ENCODE measurements at places on chromosomes 7 and 10.

DNA sequence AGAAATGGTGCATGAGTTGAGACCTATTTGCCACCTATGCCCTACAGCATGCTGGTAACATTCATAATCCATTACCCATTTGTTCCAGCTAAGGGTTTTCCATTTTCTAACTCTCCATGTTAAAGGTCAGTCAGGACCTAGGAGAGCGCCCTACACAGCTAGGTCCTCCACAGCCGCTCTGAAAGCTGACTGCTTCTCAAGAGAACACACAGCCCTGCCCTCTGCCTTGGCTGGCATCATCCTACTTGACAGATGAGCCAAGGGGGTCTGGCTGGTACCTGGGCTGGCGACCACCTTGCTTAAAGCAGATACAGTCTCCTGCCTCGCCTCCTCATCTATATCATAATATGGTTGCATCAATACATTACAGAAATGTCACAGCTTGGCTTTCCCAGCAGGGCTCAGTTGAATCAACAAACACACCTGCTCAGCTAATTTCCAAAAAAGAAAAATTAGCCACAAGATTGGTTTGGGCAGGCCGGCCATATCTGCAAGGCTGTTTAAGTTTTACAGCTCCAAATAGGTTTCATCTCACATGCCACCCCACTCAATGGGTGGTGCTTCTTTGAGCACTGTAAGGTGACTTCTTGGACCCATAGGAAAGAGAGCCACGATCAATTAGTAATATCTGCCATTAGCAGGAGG lies 17.3 kb downstream of the TLL2 start:
- DNase-seq: no peak

DNA sequence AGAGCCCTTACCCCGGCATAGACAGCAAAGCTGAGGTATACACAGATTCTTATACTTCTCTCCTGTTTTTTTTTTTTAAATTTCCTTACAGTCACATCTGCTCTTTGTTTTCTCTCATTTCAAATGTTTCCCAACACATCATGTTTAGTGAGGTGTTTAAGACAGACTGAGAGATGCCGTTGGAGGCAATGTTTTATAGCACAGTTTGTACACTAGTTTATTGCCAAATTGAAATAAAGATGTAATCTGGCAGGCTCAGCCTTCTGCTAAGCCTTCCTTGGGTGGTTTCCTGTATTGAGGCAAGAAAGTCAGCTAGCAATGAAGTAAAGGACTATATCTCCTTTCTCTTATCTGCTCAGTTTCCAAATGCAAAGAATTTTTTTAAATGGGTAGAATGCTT lies 393.4 kb downstream of the SORCS1 start:
- no peak for DNase-seq

- no peak for DNase-seq
Observed at GRCh38 chr7:156179872-156180390, 367.7 kb upstream of the SHH start.

DNA sequence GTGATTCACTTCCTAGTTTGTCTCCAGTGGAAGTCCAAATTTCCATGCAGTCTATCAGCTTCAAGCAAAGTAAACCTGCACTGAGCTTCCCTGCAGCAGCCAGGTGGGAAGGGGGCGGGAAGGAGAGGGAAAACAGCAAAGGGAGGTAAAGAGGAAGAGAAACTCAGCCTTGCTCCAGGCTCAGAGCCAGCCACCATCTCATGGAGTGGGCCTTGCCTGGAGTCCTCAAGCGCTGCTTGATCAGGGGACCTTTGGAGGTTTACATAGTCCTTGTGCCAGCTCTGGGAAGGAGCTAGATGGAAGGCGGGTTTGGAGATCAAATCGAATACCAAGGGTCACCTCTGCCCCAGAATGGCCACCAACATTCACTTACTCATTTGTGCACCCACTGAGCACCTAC lies 7.4 kb downstream of the CRTAC1 start:
- no peak for DNase-seq

GRCh38 chr7:133053321-133053891 lies 28.5 kb downstream of the CHCHD3 start:
- DNase-seq: no peak

GRCh38 chr7:151818674-151819519 lies 58.0 kb downstream of the PRKAG2 start:
- DNase-seq: no peak

DNA sequence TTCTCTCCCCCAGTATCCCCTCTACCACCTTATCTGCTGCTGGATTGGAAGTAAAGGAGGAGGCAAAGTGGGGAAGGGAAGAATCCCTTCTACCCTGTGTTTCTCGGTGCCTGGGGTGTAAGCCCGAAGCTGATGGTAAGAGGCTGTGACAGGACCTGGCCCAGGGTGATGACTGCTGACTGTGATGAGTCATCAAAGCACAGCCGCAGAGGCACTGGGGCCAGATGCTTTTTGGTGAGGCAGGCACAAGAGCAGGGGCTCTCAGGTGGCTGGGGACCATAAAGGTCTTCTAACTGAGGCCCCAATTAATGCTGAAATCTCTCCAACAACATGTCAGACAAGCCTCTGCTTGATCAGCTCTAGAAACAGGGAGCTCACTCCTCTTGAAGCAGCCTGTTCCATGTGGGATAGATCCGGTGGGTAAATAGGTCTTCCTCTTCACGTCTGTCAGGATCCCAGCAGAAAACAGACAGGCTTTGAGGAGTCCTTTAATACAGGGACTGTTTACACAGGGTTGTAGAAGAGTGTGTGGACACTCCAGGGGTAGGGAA lies 86.1 kb upstream of the PCBD1 start:
- no peak for DNase-seq

DNA sequence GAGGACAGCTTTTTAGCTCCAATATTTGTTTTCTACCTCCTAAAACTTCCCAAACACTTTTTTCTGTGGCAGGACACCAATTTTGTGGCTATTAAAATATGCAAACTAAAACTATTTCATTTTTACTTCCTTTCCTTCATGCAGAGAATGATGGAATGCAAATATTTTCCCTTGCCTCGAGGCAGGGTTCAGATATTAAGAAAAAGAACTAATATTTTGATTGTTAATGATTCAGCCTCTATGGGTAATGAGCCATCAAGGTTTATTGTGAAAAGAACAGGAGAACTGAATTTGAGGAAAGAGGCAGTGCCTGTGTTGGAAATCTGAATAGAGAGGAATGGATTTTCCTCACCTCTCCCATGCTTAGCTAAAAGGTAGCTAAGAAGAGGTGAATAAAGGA lies 43.1 kb upstream of the CASD1 start:
- no peak for DNase-seq

- no peak for DNase-seq
Observed at GRCh38 chr10:98919899-98920298, 315.8 kb downstream of the HPSE2 start.

- DNase-seq: no peak
Observed at GRCh38 chr7:43485580-43485979, 97.3 kb upstream of the STK17A start.

- no peak for DNase-seq
Observed at GRCh38 chr7:115047958-115048720, 126.2 kb downstream of the MDFIC start.

Data from stimulated activated CD8-positive, alpha-beta memory T cell treated with anti-CD3 and anti-CD28 coated beads, Interleukin-7, amount 100 ng/mL, for 1 hour (primary cell).